Anterior cingulate cortex (tissue), 58 donors: ENCODE measurements at places on chromosomes 12 and 14.

GRCh38 chr14:91143862-91144261 is 30.0 kb downstream of the DGLUCY start:
- no peak for DNase-seq

DNA sequence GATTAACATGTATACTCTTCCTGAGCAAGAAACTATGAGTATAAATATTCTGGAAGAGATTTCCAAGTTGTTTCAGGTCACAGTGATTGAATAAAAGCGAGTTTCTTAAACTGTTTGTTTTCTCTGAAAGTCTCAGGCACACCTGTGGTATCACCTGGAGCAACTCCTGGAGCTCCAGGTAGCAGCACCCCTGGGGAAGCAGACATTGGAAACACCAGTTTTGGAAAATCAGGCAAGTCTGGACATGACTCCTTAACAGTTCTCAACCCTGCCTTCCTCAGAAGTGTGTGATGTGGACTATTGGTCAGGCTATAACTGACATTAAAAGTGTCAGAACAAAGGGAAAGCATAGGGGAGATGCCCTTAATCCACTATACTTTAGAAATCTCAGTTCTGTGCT is 217.6 kb upstream of the CNTN1 start:
- DNase-seq: no peak

DNA sequence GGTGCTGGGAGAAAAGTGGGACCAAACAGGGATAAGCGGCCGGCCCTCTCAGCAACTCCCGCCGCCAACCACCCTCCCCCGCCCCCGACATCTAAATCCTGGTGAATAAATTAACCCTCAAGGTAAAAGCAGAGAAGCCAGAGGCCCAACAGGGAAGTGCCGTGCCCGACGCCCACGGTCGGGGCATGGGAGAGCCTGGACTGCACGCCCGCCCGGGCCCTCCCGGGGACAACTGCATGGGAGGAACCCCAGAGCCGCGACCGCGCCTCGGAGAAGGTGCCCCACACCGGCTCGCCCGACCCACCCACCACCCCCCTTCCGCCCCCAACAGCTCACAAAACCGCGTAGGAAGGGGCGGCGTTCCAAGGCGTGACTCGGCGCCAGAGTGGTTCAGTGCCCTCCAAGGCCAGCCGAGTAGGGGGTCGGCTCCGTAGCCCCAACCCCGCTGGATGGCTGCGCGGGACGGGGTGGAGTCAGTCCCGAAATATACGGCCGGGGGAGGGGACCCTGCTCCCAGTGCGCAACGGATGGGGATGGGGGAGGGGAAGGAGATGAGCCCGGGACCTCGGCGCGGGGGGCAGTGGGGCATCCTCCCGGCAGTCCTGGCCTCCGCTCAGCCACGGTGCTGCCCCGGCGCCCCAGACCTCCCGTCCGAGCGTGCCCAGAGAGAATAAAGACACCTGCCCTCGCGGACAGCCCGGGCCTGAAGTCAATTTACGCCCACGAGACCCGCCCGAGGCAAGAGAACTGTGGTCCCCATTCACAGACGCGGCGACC is 732 bp downstream of the SLC25A29 start:
- no peak for DNase-seq

GRCh38 chr14:98244966-98245569 is 1026.9 kb downstream of the BCL11B start:
- no peak for DNase-seq

GRCh38 chr14:75342762-75343599 is 64.4 kb downstream of the FOS start:
- DNase-seq: no peak

GRCh38 chr14:77565289-77565993 is 51.0 kb downstream of the SPTLC2 start:
- DNase-seq: no peak

DNA sequence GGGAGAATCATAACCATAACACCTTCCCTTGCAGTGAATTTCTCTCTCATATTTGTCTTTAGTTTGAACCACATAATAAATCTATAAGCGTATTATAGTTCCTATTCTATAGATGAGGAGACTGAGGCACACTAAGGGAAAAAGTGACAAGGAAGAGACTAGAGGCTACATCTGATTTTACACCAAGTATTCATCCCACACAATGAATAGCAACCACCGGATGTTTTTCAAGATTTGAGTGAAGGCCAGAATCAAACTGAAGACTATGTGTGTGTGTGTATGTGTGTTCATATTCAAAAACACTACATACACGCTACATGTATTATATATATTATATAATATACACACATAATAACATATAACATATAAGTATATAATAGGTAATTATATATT is 4.7 kb downstream of the ASB2 start:
- no peak for DNase-seq
